ENCODE measurements at places on chromosomes 4 and X.
A peak's percentile ranks its signal among the peaks of the same experiment; 100 is the strongest.

- DNase-seq: peak; percentile 59
These were observed 4.2 kb upstream of the LEF1 start for GRCh38 chr4:108172753-108173598.

- DNase-seq: no peak
These were observed 99.9 kb downstream of the WFS1 start for GRCh38 chr4:6369511-6369910.

DNA sequence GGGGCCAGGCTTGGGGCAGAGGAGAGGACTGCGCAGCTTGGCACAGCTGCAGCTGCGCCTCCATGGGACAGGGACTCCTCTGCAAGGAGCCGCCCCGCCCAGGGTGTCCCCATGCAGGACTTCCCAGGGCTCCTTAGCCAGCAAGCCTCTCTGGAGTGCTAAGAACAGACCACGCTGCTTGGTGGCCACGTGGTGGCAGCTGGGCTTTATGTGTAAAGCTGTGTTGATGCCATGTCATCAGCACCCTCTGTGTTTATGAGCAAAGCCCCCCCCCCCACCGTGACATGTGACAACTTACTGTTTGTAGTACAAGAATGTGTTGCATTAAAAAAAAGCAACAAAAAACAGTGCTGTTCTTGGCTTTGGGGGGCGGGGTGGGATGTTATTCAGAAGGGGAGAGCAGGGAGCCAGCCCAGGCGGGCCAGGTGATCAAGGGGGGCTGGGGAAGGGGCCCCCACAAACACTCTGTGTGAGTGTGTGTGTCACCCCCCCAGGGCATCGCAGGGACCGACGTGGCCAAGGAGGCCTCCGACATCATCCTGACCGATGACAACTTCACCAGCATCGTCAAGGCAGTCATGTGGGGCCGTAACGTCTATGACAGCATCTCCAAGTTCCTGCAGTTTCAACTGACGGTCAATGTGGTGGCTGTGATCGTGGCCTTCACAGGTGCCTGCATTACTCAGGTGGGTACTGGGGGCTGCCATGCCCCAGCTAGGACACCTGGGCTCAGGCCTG, 40.3 kb downstream of the ATP2B3 start:
- no peak for DNase-seq

- DNase-seq: no peak
These were observed 150.1 kb downstream of the PPP1R2C start for GRCh38 chrX:42627891-42628290.

DNA sequence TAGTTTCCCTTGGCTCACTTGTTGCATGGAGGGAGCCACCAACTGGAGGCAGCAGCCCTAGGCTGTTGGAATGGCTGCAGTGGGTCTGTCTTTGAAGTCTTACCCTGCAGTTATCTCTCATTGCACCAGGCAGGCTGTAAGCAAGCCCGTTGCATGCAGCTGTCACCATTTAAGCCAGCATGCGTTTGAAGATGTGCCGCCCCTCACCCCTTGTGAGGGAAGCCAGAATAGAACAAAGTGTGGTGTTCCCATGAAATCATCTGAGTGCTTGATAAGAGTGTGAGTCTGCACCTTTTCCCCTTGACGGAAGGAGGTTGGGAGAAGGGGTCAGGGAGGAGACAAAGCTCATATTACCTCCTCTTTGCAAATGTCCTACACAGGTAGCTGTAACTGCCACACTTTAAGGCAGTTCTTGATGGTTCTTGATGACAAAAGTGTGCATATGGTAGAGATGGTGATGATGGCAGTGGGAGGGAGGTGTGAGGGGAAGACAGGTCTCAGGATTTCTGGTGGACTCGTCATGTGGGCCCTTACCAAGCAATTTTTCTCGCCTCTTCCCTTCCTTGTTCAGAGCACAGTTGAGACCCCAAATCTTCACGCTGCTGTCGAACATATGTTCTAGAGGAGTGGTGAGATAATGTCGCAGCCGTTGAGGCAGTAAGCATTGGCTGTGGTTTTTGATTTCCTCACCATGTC, 191.4 kb upstream of the LEF1 start:
- no peak for DNase-seq

DNA sequence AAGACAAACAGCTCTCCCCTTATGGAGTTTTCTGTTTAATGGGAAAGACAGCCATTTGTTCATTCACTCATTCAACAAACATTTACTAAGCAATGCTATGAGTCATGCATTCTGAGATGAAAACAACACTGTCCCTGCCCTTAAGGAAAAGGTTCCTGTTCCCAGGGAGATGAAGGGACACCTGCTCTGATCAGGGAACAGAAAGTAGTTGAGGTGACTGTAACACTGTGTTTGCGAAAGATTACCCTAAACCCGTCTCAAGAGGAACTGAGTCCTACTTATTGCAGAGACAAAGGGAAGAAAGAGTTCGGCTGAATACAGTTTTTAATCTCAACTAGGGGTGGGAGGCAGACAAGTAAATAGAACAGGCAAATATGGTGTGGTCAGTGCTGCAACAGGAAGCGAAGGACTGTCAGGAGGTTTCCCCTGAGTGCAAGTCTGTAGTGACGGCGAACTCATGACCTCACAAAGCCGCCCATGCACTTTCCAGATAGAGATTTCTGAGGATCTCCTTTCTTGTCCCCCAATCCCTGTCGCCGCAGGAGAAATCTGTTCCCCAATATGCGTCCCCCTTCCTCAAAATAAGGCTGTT, 712 bp downstream of the STX18 start:
- DNase-seq: no peak

- no peak for DNase-seq
These were observed 39.9 kb upstream of the PCDH18 start for GRCh38 chr4:137572163-137572562.

- DNase-seq: no peak
These were observed 57.6 kb downstream of the N4BP2 start for GRCh38 chr4:40114206-40114605.

DNA sequence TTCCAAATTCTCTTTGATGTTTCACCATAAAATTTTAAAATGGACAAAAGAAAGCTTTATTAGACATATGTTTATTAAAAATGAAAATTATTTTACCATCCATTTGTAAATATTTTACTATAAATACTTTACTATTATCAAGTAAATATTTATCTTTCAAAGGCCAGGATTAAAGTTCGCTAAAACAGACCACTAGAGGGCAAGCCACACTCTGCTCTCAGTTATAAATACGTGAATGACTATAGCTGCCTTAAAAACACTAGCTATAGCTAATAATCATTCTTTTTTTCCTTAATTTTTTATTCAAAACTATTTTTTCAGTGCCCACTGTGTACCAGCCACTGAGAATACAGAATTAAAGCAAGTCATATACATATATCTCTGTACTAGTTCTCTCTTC, 38.6 kb downstream of the UNC5C start:
- peak; percentile 6 for DNase-seq

- no peak for DNase-seq
These were observed 12.9 kb upstream of the PRKG2 start for GRCh38 chr4:81227968-81228367.

GRCh38 chrX:39577206-39577984, 520.4 kb downstream of the BCOR start:
- DNase-seq: peak; percentile 55

DNA sequence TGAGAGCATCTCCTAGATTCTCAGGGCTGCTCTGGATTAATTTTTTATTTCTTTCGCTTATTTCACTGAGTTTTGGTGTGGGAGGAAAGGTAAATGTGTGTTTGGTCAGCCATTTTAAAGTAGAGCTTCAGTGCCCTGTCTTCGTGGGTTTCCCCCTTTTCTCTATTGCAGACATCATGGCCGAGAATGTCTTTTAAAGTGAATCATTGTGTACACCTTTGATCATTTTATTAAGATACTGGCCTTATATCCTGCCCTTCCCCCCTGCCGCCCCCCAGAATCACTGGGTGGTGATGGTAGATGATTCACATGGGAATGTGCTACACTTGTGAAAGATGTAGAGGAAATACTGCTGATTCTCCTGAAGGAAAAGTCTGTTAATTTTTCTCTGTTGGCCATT, 23.8 kb downstream of the CDKL5 start:
- DNase-seq: no peak

GRCh38 chrX:57737881-57738280, 57.8 kb upstream of the NLRP2B start:
- no peak for DNase-seq

DNA sequence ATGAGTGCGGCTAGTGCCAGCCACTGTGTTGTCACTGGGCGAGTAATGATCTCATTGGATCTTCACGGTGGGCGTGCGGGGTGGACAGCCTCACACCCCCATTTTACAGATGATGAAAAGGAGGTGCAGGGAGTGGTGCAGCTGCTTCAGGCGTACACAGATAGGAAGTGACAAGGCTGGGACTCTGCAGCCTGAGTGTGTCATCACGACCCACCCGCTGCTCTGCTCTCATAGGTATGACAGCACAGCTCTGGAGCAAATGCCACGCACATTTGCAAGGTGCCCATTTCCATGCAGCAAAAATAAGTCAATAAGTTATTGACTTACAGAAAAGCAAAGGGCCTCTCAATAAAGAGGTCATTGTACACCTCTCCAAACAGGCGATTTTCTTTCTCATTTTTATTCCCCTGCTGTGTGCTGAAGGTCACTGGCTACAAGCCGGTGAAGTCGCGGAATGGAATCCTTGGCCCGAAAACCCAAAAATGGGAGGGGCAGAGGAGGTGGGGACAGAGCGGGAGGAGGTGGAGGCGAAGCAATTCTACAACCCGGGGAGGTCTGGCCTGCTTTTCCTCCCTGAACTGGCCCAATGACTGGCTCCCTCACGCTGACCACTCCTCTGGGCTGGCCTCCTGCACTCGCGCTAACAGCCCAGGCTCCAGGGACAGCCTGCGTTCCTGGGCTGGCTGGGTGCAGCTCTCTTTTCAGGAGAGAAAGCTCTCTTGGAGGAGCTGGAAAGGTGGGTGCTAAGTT, at the start of gene SOD3:
Gene SOD3, plus strand, starts transcription at position 658 of the 750 bp plus-strand sequence. CDS start 3,949 bp downstream, outside the sequence.
- DNase-seq: peak; percentile 12

GRCh38 chrX:69107231-69107739, 58.0 kb downstream of the PJA1 start:
- DNase-seq: peak; percentile 3

- no peak for DNase-seq
These were observed 177.5 kb downstream of the ZIC3 start for GRCh38 chrX:137743414-137743813.

DNA sequence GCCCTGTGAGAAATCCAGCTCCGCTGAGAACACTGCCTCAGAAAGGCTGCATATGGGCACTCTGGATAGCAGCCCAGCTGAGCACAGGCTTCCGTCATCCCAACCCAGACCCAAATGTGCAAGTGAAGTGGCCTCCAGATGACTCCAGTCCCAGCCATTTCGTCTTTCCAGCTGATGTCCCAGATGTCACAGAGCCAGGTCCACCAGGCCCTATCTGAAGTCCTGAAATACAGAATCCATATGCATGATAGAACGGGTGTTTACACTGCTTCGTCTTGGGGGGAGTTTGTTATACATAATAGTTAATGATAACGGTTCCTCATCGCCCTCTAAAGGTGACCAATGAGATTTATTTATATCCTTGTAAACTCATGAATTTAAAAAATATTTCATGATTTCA, 72.6 kb upstream of the TRIM2 start:
- no peak for DNase-seq

DNA sequence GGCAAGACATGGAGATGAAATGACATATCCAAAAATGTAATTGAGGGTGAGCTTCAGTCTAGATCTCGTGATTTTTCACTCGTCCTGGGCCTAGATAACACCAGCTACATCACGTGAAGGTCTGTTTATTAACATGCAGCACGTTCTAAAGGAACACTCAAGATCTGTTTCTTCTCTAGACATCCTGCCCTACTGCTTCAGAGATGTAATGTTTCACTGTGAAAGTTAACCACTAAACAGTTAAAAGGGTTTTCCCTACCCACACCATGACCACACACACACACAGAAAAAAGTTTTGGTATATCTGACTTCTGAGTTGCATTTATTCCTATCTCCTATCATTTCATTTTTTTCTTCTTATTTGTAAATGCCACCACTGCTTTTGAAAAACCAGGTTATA, 52.3 kb upstream of the SMIM31 start:
- DNase-seq: no peak

DNA sequence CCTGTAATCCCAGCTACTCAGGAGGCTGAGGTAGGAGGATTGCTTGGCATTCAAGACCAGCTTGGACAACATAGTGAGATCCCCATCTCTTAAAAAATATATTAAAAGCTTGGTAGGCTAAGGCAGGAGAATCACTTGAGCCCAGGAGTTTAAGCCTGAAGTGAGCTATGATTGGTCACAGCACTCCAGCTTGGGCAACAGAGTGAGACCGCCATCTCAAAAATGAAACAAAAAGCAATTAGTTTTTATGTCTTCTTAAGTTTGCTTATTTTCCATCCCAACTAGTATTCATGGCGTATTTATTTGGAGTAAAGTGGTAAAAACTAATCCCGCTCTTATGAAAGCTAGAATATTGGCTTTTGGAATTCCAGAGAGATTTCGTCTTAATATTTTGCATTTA, 25.4 kb upstream of the PDE5A start:
- no peak for DNase-seq

- no peak for DNase-seq
These were observed 132.4 kb downstream of the CORIN start for GRCh38 chr4:47705326-47705981.

All from NCI-H2227 treated with DMSO at 0.1 percent for 48 hours (cell line).